GM03348 (cell line): ENCODE measurements at places on chromosomes 12 and 14.

DNA sequence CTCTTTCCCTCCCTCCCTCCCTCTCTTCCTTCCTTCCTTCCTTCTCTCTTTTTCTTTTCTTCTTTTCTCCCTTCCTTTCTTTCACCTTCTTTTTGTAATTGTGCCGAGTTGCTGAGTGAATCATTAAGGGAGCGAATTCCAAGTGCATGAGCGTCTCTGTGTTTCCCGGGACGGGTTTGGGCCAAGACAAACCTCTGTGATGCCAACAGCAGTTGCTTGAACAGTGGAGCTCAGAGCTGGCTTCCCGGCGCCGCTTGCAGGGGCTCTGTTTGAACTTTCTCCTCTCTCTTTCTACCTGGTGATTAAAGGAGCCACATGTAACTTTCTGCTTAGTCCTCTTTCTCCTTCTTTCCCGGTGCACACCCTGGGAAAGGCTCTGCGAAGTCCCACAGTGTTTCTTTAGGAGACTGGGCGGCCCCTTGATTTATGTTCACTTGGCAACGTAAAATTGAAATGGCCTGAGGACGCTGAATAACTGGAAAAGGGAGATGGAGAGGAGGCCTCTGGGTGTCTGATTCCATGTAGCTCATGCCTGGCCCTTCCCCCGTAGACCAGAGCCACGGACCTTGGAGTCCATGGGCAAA, 33.7 kb upstream of the MAP1LC3B2 start:
- peak; percentile 89 for DNase-seq

GRCh38 chr14:77822307-77822706, 22.4 kb downstream of the ADCK1 start:
- DNase-seq: no peak

DNA sequence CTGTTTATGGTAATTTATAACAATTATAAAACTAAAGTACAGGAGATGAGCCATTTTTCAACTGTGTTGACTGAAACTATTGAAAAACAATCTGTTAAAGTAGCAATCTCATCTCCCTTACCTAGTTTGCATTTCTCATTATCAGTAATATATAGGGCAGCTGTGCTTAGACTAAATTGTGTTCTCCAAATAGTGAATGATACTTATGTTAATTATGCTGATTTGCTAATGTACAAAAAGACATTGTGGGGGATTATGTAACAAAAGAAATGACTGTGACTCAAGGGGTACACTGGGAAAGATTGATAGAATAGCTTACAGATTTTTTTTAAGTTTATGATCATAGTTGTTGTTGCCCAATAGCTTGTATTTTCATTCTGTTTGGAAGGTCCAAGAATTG, 207.7 kb downstream of the FUT8 start:
- DNase-seq: no peak

- DNase-seq: no peak
Measured at GRCh38 chr14:52248057-52248456, 19.4 kb upstream of the PTGDR start.

DNA sequence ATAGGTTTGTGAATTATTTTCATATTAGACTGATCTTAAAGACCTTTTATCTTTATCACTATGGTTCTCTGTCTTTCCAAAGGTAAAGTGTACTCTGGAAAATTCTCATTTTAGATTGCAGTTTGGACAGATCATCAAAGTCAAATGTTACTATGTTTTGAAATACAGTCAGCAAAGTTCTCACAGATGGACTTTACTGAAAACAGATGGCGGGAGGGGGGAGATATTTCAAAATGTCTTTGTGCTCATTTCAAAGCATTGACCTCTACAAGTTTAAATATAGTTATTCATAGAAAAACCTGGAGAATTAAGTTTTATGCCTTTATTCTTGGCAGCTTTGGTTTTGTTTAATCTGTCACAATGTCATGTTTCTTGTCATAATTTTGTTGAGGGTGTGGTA, 51.8 kb upstream of the LRTM2 start:
- no peak for DNase-seq

DNA sequence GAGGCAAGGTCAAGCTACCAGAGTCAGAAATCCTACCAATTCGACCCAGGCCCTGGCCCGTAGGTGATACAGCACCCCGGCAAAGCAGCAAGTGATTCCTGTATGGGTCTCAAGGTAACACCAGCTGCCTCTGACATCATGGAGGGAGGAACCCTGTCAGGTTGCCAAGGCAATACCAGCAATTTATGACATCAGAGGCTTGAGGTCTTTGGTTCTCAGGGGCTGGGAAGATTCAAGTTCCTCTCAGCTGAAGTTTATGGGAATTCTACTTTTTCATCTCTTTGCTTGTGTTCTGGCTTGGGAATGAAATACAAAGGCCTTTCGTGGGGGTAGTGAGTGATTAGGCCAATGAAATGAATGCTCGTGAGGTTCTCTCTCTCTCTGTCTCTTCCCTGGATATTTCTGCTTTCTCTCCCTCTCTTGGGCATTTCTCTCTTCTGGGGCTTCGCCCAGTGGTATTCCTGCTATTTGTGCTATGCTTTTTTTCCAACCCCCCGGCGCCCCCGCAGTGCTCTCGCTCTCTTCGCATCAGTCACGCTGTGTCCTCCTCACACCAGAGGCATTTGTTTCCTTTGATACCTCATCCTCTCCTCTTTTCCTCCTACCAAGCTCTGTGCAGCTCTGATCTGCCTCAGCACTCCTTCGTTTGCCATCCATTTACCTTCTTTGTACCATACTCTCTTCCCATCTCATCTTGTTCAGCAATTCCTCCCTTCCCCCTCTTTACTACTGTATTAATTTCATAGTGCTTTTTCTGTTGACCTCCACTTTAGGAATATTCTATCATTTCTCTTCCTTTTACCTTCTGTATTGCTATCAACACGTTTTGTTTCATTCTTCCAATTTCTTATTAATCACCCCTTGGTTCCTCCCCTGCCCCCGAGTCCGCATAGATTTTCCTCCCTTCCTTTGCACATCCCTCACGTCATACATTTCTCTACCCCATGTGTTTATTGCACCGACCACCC, 2.9 kb downstream of the ZFHX2 start:
- DNase-seq: no peak

- no peak for DNase-seq
Measured at GRCh38 chr12:52867642-52868041, 18.8 kb upstream of the KRT78 start.

DNA sequence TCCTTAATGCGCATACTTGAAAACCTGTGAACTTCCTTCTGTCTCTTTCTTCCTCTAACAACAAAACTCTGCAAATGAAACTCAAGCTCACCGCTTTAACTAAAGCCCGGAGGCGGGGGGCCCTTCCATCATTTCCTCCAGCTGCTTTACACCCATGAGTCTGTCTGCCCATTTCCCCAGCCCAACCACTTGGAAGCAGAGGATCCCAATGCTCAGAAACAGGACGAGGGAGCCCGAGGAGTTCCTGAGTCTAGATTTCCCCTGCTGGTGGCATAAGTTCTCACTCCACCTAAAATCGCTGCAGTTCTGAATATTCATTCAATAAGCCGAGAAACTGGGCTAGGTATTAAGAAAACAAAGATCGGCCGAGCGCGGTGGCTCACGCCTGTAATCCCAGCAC, 30.8 kb downstream of the GPR19 start:
- DNase-seq: no peak

GRCh38 chr12:31662176-31662849, 2.8 kb downstream of the ETFBKMT start:
- no peak for DNase-seq

- no peak for DNase-seq
Measured at GRCh38 chr14:69013943-69014782, 35.1 kb upstream of the ACTN1 start.

DNA sequence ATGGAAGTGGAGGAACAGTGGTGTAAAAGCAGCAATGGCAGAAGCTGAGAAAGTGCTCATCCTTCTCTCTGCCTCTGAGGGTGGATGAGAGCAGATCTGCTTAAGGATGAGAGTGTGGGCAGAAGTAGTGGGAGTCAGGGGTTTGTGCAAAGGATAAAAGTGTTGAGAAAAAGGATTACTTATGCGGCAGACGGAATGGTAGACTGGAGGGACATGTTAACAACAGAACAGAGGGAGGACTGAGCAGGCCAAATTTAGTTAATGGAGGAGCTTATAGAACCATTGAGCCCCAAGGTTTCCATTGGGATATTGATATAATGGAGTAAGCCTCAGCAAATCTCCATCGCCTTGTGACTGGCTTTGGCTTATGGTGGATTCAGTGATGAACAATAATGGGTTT, 25.5 kb downstream of the TRHDE start:
- no peak for DNase-seq

- DNase-seq: no peak
Measured at GRCh38 chr14:51069055-51069454, 25.9 kb downstream of the TRIM9 start.

DNA sequence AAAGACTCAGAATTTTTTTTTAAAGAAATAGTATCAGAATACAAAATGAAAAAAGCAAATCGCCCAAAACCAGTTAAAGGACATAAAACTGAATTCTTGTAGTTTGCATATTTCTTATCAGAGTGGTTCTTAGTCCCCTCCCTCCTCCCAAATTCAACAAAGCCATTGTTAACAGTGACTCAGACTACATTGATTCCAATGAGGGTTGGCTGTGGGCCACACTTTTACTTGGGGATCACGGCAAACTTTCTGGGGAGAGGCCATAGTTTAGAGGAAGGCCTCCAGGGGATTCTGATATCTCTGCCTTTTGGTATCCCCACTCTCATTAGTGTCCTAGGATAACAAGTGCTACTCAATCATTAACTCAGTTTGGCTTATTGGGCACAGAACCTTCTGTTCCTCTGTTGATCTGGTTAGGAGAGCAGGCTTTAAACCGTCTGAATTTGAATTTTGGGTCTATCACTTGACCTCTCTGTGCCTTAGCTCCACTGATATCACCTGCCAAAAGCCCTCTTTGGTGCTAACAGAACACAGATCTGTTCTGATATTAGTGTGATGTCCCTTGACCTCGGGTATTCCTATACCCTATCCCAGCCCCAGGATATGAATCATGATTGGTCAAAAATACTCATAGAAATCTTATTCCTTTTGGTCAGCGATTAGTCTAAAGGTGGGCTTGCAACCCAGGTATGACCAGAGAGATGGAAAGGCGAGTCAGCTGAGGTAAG, 45.2 kb upstream of the APPL2 start:
- DNase-seq: no peak

GRCh38 chr14:50520947-50521815, 11.2 kb downstream of the MAP4K5 start:
- peak; percentile 72 for DNase-seq

DNA sequence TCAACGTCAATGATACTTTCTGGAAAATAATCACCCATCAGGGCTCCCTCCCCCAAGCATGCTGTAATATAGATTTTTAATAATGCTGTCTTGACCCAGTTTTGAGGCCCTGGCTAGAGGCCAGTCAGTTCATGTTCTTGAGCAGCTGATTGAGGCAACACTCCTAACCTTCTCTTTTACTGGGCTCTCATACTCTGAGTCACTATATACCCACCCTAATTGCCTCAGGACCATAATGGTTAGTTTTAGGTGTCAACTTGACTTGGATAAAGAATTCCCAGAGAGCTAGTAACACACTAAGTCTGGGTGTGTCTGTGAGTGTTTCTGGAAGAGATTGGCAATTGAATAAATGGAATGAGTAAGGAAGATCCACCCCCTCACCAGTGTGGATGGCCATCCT, 527.0 kb upstream of the ATP2B1 start:
- no peak for DNase-seq

- DNase-seq: no peak
Measured at GRCh38 chr12:12461923-12462315, 100.7 kb downstream of the DUSP16 start.

DNA sequence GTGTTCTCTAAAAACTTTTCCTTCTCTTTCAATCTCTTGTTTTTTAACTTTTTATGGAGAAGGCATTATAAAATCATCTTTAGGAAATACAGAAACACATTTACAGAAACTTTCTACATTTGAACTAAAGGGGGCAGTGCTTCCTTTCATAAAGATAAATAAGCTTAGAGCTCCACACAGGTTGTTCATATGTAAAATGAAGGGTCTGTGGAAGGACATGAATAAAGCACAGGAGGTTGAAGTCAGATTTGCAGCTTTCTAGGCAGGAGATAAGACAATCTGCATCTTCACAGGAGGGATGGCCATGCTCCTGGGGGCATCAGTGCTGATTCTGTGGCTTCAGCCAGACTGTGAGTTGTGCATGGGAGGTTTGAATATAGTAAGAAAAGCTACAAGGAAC, 426.0 kb downstream of the DAD1 start:
- DNase-seq: no peak

GRCh38 chr12:21745258-21745657, 29.2 kb downstream of the KCNJ8 start:
- no peak for DNase-seq

- DNase-seq: no peak
Measured at GRCh38 chr12:80205960-80206359, 106.6 kb downstream of the OTOGL start.

- no peak for DNase-seq
Measured at GRCh38 chr14:50018201-50018932, 98.0 kb downstream of the VCPKMT start.

DNA sequence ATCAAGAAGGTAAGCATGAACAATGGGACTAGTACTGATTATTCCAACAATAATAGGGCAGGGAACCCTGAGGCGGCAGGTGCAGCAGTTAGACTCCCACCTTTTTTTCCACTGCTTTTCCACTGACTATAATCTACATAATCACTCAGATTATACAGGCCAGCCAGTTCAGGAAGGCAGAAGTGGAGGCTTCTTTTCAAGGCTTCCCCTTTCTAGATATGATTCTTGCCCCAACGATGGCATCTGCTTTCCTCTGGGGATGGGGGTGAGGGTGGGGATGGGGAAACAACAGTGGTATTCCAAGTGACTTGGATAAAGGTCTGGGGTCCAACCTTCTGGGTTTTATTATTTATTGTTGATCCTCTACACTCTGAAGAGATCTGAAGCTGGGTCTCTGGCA, 331 bp downstream of the NCKAP1L start:
- DNase-seq: no peak

- peak; percentile 68 for DNase-seq
Measured at GRCh38 chr12:104877103-104877705, 80.9 kb downstream of the SLC41A2 start.

- DNase-seq: no peak
Measured at GRCh38 chr14:95486875-95487668, 29.4 kb downstream of the SYNE3 start.

DNA sequence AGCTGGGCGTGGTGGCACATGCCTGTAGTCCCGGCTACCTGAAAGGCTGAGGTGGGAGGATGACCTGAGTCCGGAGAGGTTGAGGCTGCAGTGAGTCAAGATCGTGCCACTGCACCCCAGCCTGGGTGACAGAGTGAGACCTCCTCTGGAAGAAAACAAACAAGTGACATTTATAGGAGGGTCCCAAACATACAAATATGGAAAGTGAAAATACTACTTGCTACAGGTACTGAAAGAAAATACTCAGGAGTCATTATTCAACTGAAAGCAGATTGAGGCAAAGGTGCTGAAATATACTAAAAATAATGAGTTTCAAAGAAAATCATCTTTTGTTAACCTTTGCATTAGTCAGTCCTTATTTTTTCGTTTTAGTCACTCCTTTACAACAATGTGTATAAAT, 53.5 kb downstream of the ETV6 start:
- DNase-seq: no peak

GRCh38 chr14:94701861-94702370, 68.0 kb downstream of the GSC start:
- DNase-seq: no peak
